Tibial nerve (tissue), 4 donors: ENCODE measurements at places on chromosomes 11 and 22. TPM values are rescaled to one million over a fixed set of nuclear protein-coding genes. Genes with fewer than 3 reads are reported as not detected.
A peak's percentile ranks its signal among the peaks of the same experiment; 100 is the strongest.

MRGPRX3 gene
- not detected for total RNA-seq

LRRC55 gene
- total RNA-seq = not detected

OR51B4 gene
- 0.98 TPM for total RNA-seq

TESMIN gene
- not detected for total RNA-seq

MOV10L1 gene
- 1.0 TPM for total RNA-seq

OR51B2 gene
- total RNA-seq = not detected

P2RX6 gene
- 3.3 TPM for total RNA-seq

DNA sequence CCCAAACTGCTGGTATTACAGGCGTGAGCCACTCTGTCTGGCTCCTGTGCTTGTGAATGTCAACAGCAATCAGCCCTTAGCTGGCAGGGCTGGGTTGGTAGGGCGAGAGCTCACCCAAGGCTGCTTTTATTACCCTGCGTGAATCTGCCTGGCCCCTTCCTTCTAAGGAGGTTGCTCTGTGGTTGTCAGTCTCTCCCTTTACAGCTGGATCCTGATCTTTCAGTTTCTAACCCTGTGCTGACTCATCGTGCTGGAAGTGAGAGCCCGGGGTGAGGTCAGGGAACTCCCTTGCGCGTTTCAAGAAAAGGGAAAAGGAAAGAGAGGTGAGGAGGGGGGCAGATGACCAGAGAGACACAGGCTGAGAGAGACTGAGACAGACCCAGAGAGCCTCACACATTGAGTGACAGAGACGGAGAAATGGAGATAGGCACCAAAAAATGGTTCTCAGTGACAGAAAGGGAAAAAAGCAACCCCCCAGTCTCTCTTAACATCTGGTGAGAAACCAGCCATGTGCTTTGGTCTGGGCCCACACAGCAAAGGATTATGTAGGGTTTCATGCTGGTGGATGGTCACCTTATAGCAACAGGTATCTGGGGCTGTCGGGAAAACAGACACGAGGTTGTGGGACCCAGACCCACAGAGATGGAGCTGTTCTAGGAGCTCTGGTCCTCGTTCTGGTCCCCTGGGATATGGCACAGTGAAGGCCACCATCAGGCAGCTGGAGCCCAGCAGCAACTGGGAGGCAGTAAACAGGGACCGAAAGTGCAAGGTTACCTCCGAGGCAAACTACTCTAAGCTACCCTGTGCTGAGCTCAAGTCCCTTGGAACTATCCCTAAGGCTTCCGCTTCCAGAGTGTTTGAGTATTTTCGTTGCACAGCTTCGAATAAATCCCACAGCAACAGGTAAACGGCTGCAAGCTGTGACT is 2.5 kb downstream of the TCN2 start:
- H3K27ac ChIP-seq = peak overlapping the region; percentile 81
- no peak for DNase-seq
- H3K36me3 ChIP-seq = no peaks in the 10 kb centered on the region
- no peak overlapping the region for H3K4me3 ChIP-seq
- H3K4me1 ChIP-seq = peaks cover 25% of the 10 kb centered on the region

GRCh38 chr11:125871391-125872137 is 15.9 kb upstream of the HYLS1 start:
- H3K36me3 ChIP-seq = no peaks in the 10 kb centered on the region

DNA sequence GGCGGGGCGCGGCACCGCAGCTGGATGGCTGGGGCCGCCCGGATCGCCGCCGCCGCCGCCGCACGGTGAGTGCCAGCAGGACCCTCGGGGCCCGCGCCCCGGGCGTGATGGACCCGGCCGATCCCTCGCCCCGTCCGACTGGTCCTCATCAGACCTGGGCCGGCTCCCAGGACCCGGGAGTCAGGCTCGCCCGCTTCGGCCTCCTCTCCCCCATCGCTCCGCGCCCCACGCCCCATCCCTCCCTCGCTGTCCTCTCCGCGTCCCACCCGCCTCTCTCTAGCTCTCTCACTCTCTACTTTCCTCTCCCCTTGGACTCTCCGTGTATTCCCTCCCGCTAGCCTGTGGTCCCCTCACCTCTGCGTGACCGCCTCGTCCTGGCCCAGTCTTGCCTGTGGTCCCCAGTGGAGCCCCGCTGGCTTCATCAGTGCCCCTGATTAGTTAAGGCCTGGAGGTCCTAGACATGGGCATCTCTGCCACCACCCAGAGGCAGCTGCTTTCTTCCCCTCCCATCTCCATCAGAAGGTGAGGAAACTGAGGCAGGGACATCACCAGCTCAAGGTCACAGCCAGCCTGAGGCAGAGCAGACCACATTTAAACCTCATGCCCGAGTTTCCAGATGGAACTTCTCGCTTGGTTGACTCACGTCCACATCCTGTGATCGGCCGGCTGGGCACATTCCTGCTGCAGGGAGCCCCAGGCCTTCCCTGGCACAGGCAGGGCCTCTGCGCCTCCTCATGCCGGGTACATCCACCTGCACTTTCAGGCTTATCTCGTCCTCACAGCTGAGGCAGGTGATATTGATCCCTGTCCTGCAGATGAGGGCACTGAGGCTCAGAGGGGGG is 429 bp downstream of the SLC39A13 start:
- no peak for DNase-seq
- peaks cover 31% of the 10 kb centered on the region for H3K4me1 ChIP-seq
- H3K27ac ChIP-seq = peak overlapping the region; percentile 92
- no peaks in the 10 kb centered on the region for H3K36me3 ChIP-seq

- no peaks in the 10 kb centered on the region for H3K27me3 ChIP-seq
- no peak overlapping the region for H3K4me3 ChIP-seq
- H3K4me1 ChIP-seq = no peaks in the 10 kb centered on the region
Measured at GRCh38 chr11:120254788-120255518, 15.0 kb downstream of the POU2F3 start.

- H3K4me1 ChIP-seq = no peaks in the 10 kb centered on the region
- H3K27me3 ChIP-seq = no peaks in the 10 kb centered on the region
- H3K4me3 ChIP-seq = no peak overlapping the region
- no peak for DNase-seq
- H3K27ac ChIP-seq = no peak overlapping the region
Measured at GRCh38 chr22:48053486-48053885, 1291.0 kb downstream of the TBC1D22A start.

GRCh38 chr22:36775964-36776669 is at the start of gene IFT27:
Gene IFT27 (minus strand): TSS chr22:36776119. CDS start chr22:36775707, 412 bp downstream.
- H3K27me3 ChIP-seq = no peaks in the 10 kb centered on the region
- H3K27ac ChIP-seq = peak within 1 kb of the TSS; percentile 95
- H3K4me3 ChIP-seq = peak within 1 kb of the TSS; percentile 87
- no peaks in the 10 kb centered on the region for H3K4me1 ChIP-seq

GRCh38 chr11:57303280-57303989 is 21.3 kb downstream of the TNKS1BP1 start:
- H3K4me1 ChIP-seq = no peaks in the 10 kb centered on the region
- H3K27me3 ChIP-seq = no peaks in the 10 kb centered on the region
- H3K36me3 ChIP-seq = peaks cover 10% of the 10 kb centered on the region
- no peak for DNase-seq
- H3K4me3 ChIP-seq = no peak overlapping the region

- DNase-seq = no peak
- H3K4me3 ChIP-seq = no peak overlapping the region
- no peaks in the 10 kb centered on the region for H3K27me3 ChIP-seq
- no peaks in the 10 kb centered on the region for H3K4me1 ChIP-seq
- H3K27ac ChIP-seq = peak overlapping the region; percentile 45
Measured at GRCh38 chr22:38177926-38178604, 3.6 kb downstream of the PLA2G6 start.

GRCh38 chr11:71294846-71295600 is 42.6 kb upstream of the SHANK2 start:
- H3K36me3 ChIP-seq = no peaks in the 10 kb centered on the region
- no peak overlapping the region for H3K4me3 ChIP-seq
- no peak overlapping the region for H3K27ac ChIP-seq
- no peaks in the 10 kb centered on the region for H3K4me1 ChIP-seq
- DNase-seq = no peak

GRCh38 chr11:64864135-64864472 is 14.3 kb downstream of the EHD1 start:
- H3K4me3 ChIP-seq = no peak overlapping the region
- no peaks in the 10 kb centered on the region for H3K27me3 ChIP-seq
- no peak for DNase-seq
- H3K36me3 ChIP-seq = no peaks in the 10 kb centered on the region

DNA sequence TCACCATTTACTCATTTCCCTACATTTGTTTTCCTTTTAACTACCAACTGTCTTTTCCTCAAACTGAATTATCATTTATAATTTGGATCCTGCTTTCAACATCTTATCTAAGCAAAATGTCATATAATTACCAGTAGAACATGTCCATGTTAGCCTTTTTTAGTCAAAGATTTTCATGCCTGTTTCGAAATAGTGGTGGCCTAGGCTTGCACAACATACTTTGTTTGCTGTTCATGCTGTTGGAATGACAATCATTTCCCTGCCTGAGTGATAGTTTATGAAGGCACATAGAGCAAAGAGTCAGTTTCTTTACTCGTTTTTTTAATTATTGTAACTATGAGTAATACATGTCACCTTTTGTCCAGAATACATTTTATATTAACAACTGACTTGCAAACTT is 144.3 kb upstream of the ANO3 start:
- H3K36me3 ChIP-seq = no peaks in the 10 kb centered on the region
- no peaks in the 10 kb centered on the region for H3K27me3 ChIP-seq
- no peak for DNase-seq
- no peak overlapping the region for H3K4me3 ChIP-seq
- peak overlapping the region; percentile 2 for H3K27ac ChIP-seq

GRCh38 chr11:60336767-60337391 is 9.8 kb downstream of the MS4A6E start:
- no peak overlapping the region for H3K27ac ChIP-seq
- H3K4me3 ChIP-seq = no peak overlapping the region
- DNase-seq = no peak

DNA sequence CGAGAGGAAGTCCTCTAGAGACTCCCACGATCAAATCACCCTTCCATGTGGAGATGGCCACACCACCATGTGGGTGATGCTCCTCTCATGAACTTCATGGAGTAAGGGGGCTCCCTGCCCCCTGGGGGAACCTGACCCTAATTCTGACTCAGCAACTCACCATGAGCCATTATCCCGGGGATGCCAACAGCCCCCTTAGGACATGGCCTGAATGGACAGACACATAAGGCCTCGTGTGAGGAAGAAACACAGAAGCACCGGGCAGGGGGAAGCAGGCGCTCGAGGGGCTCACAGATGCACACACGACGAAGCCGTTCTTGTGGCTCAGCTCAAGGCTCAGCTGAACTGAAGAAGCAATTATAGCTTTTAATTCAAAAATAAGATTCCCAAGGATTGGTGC is 99.5 kb upstream of the BID start:
- peaks cover 65% of the 10 kb centered on the region for H3K36me3 ChIP-seq
- H3K27ac ChIP-seq = no peak overlapping the region
- no peaks in the 10 kb centered on the region for H3K27me3 ChIP-seq
- H3K4me3 ChIP-seq = no peak overlapping the region
- H3K4me1 ChIP-seq = peaks cover 30% of the 10 kb centered on the region

- DNase-seq = no peak
- H3K4me1 ChIP-seq = no peaks in the 10 kb centered on the region
- no peaks in the 10 kb centered on the region for H3K27me3 ChIP-seq
- peaks cover 74% of the 10 kb centered on the region for H3K36me3 ChIP-seq
- H3K4me3 ChIP-seq = no peak overlapping the region
Measured at GRCh38 chr22:41177622-41178424, 27.3 kb upstream of the L3MBTL2 start.

DNA sequence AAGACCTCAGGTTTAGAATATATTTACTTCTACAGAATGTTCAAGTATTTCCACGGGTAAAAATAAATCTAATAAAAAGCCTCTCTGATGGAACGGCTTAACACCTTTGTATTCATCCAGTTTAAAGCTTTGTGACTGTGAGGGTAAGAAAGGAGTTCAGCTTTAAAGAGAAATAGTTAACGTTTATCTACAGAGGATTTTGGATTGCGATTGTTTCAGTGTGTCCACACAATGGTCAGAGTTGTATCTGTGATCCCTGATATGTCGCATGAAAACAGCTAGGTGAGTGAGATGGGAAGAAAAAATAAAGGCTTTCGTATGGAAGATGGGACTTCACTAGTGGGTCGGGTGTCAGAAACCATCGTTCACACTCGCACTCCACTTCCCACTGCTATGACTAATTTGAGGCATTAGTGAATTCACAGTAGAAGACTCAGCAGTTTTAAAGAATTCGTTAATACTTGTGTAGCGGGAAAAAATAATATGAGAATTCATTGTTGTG is 1.6 kb downstream of the APLP2 start:
- no peaks in the 10 kb centered on the region for H3K27me3 ChIP-seq
- no peaks in the 10 kb centered on the region for H3K4me1 ChIP-seq
- peak overlapping the region; percentile 93 for H3K27ac ChIP-seq
- no peaks in the 10 kb centered on the region for H3K36me3 ChIP-seq
- DNase-seq = no peak

GRCh38 chr11:19880088-19880345 is 167.4 kb downstream of the NAV2 start:
- DNase-seq = no peak
- H3K4me1 ChIP-seq = no peaks in the 10 kb centered on the region
- no peaks in the 10 kb centered on the region for H3K36me3 ChIP-seq
- H3K27ac ChIP-seq = no peak overlapping the region

GRCh38 chr11:123587559-123587958 is 66.9 kb downstream of the SCN3B start:
- no peak overlapping the region for H3K27ac ChIP-seq
- no peak overlapping the region for H3K4me3 ChIP-seq
- DNase-seq = no peak
- no peaks in the 10 kb centered on the region for H3K27me3 ChIP-seq
- H3K4me1 ChIP-seq = peaks cover 5% of the 10 kb centered on the region
- H3K36me3 ChIP-seq = no peaks in the 10 kb centered on the region
